ENCODE measurements at places on chromosomes 1 and 21.

GRCh38 chr1:108815566-108815965 is 41.3 kb downstream of the AKNAD1 start:
- no peak for DNase-seq

GRCh38 chr1:210233216-210233494 is 559 bp downstream of the SERTAD4 start:
- no peak for DNase-seq

GRCh38 chr1:183304440-183305107 is 113.6 kb downstream of the NMNAT2 start:
- DNase-seq, result no peak

DNA sequence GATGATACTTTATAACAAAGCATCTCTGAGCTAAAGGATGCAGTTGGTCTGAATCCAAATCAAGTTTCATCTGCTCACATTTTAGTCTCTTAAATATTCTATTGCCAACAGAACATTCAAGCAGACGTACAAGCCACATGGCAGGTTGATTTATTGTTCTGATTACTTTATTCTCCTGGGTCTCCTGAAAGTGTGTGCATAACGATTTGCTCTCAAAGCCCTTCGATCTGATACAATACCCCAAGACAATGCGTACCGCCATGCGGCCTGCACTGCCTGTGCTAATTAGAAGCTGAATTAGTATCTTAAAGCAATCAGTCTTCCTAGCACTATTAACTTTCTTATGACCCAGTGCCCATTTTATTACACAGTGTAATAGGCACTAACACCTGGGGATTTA is 56.9 kb downstream of the FHAD1 start:
- DNase-seq, result no peak

DNA sequence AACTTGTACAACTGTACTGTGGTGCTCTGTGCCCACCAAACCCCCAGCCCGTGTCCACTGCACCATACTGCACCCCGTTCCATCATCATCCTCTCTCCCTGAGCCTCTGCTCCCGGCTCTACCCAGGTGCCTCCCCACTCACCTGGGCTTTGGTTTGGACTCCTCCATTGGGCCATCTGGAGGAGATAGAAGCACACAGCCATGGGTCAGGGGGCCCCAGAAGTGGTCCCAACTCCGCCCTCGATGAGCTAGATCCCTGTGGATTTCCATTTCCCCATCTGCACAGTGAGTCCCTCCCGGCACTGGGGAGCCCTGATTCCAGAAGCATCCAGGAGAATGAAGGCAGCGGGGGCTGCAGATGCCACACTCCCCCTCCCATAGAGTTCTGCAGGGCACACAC is 10.8 kb downstream of the TNNT2 start:
- DNase-seq, result no peak

- DNase-seq, result no peak
Observed at GRCh38 chr1:19411612-19412011, 73.7 kb downstream of the CAPZB start.

- no peak for DNase-seq
Observed at GRCh38 chr1:6508154-6508815, 16.8 kb upstream of the PLEKHG5 start.

GRCh38 chr1:107954126-107954525 is 10.9 kb downstream of the VAV3 start:
- no peak for DNase-seq

- DNase-seq, result no peak
Observed at GRCh38 chr1:56590520-56591011, 11.2 kb upstream of the PLPP3 start.

- no peak for DNase-seq
Observed at GRCh38 chr1:236129306-236129705, 13.0 kb upstream of the GPR137B start.

All from RWPE2 (cell line).